CD4-positive, alpha-beta T cell treated with Interleukin-17A for 1 hour (primary cell): ENCODE measurements at places on chromosomes 12 and 14.
A peak's percentile ranks its signal among the peaks of the same experiment; 100 is the strongest.

GRCh38 chr14:72892879-72893635, 844 bp downstream of the DPF3 start:
- peak; percentile 33 for DNase-seq

DNA sequence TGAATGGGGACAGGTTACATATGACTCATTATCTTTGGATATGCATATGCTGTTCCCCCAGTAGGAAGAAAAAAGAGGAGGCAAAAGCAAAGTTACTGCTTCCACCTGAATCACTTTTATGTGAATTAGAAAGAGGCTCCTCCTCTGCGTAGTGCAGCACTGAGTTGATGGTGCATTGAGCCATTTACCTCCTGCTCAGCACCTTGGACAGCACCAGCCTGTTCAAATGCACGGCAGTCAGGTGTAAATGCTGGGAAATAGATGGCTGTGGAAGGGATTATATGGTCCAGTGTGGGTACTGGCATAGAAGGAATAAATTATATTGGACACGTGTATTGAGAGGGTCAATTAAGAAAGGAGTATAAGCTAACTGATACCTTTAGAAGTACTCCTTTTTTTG, 541.9 kb upstream of the SEL1L start:
- DNase-seq: no peak

DNA sequence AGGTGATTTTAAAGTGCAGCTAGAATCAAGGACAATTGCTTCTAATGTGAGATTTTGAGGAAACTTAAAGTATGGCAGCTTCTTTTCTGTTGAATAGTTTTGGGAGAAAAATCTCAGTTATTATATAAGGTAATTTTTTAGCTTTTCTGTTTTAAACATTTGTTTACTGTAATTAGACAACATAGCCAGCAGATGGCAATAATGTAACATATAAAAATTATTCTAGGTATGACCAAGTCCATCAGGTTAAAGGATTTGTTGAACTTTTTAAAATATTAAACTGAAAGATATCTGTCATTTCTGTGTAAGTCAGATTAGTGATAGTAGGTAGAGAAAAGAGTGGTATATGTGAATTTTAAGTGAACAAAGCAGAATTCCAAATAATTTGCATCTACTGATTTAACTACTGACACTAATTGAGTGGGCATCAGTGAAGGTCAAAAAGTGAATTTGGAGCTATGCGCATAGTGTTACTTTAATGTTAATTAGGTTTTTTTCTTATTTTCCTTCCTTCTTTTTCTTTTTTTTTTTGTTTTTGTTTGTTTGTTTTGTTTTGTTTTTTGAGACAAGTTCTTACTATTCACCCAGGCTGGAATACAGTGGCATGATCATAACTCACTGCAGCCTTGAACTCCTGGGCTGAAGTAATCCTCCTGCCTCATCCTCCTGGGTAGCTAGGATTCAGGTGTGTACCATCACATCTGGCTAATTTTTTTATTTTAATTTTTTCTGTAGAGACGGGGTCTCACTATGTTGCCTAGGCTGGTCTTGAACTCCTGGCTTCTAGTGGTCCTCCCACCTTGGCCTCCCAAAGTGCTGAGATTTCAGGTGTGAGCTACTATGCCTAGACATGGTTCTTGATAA, 18.6 kb downstream of the PRORP start:
- no peak for DNase-seq

DNA sequence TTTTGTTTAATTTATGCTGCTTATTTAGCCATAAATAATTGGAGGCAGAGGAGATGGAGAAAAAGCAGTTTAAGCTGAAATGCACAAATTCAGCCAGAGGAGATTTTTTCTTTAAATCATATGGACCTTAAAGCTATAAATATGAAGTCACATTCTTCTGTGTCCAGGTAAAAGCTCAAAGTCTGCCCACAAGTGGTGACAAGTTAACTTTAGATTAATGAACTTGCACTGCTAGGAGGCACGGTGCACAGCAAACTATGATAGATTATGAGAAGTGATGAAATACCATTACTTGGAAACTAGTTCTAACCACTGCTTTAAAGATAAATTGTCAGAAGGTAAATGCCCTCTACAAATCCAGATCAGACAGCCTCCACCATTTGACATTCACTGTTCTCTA, 69.0 kb downstream of the IFT81 start:
- DNase-seq: no peak

- no peak for DNase-seq
These were observed 1.9 kb downstream of the CARMIL3 start for GRCh38 chr14:24053548-24054323.
